Endothelial cell of umbilical vein (primary cell): ENCODE measurements at places on chromosomes 1 and 21. TPM values are rescaled to one million over a fixed set of nuclear protein-coding genes. Genes with fewer than 3 reads are reported as not detected.

DNA sequence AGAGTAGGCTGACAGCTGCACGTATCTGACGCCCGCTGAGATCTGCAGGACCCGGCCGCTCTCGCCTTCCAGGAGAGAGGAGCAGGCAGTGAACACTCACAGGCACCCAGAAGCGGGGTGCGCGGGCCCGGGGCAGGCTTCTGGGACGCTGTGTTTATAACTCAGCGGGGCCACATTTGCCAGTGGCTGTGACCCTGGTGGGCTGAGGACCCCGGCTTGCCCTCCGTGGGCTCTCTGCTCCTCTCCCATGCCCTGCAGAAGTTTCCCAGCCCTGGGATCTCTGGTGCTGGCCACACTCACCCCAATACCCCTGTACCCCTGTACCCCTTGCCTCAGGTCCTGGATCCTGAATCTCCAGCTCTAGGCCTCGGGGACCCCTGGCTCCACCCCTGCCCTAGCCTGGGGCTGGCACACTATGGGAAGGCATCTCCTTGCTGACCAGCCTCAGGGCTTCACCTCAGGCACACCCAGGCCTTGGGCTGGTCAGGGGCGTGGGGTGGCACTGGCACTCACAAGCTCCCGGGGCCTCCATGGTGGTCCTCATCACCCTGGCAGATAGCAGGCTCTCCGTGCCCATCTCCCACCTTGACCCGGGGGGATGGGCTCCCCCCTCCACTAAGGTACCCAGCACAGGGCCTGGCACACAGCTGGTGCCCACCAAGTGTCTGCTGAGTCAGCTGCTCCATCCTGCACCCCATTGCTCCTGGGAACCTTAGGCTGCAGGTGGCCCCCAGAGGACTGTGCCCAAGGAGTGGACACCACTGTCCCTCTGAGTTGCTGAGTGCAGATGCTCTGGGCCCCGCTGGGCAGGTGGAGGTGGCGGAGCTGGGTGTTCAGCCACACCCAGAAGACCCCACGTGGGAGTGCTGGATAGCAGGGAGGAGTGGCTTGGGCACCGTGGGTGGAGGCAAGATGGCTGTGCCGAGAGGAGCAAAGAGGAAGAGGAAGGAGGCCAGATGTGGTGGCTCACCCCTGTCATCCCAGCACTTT lies 32.4 kb downstream of the MORN1 start:
- DNase-seq, result no peak

DNA sequence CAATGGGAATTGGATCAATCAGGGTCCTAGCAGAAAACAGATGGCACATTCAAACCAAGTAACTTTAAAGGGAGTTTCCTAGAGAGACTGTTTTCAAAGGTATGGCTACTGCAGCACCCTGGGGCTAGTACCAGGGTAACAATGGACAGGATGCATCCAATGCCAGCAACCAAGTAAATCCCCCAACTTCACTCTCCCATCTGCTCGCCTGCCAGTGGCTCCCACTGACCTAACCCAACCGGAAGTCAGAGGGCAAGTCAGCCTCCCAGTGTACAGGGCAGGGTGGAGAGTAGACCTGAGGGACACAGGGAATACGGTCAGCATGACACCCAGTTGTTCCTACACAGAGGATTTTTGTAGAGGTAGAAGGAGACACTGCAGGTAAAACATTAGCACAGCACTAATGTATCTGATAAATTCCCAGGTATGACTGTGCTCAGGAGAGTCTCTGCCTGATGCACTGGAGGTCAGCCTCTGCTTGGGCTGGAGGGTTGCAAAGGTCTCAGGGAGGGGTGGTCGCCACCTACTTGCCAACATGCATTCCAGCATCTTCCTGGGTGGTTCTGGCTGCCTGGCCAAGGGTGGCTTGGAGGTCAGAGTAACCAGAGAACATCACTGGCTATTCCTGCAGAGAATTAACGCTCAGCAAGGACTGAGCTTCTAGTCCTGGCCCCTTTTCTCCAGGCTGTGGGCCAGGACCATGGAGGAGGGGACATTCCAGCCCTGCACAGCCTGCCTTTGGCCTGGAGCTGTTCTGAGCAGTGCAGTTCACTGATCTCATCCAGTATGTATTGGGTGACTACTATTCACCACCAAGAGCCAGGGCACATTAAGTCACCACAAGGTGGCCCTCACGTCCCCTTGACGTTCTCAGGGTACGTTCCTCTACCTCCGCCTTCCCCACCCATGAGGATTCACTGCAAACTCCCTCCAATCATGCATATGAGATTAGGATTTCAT lies 5.1 kb upstream of the GJA4 start:
- peak; percentile 53 for DNase-seq

DNA sequence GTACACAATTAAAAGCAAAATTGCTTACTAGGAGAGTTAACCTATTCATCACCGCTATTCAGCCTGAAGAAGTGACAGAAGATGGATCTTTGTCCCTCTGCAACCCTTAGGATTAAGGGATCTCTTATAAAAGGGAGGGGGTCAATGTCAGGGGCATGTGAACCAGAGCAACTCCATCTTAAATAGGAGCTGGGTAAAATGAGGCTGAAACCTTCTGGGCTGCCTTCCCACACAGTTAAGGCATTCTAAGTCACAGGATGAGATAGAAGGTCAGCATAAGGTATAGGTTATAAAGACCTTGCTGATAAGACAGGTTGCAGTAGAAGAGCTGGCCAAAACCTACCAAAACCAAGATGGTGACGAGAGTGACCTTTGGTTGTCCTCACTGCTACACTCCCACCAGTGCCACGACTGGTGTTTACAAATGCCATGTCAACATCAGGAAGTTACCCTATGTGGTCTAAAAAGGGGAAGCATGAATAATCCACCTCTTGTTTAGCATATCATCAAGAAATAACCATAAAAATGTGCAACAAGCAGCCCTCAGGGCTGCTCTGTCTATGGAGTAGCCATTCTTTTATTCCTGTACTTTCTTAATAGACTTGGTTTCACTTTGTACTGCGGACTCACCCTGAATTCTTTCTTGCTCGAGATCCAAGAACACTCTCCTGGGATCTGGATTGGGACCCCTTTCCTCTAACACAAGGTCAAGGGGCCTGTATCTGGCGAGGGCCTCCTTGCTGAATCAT lies 35.3 kb upstream of the NEK2 start:
- DNase-seq, result no peak

- DNase-seq, result no peak
These were observed 4.5 kb downstream of the TXNIP start for GRCh38 chr1:145991735-145992412.

- DNase-seq, result no peak
These were observed 869.9 kb downstream of the MRPL39 start for GRCh38 chr21:24737296-24737850.

GRCh38 chr1:117821774-117822482 lies 107.5 kb downstream of the GDAP2 start:
- DNase-seq, result peak; percentile 98

DNA sequence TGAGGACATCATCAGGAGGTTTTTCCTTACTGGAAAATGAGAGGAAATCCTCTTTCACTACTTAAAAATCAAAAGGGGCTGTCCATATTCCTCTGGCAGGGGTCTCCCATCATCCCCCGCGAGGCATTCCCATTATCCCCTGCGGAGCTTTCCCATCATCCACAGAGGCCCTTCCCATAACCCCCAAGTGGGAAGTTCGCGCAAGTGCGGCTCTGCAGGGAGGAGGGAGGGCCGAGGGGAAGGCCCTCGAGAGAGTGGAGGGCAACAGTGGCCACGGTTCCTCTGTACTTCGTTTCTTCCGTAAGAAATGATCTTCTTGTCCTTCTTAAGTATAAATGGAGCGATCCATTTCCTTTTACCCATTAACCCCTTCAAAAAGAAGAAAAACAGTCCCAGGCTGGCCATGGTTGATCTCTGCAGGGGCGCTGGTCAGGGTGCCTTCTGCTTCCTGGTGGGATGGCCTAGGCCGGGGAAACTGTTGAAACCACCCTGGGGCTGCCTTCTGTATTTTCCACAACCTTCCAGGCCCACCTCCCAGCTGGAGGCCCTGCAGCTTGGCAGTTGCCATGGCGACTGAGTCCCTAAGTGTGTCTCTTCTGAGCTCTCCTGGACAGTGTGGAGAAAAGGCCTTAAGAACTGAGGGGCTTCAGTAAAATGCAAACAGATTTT lies 3.6 kb upstream of the RSPH1 start:
- no peak for DNase-seq

DNA sequence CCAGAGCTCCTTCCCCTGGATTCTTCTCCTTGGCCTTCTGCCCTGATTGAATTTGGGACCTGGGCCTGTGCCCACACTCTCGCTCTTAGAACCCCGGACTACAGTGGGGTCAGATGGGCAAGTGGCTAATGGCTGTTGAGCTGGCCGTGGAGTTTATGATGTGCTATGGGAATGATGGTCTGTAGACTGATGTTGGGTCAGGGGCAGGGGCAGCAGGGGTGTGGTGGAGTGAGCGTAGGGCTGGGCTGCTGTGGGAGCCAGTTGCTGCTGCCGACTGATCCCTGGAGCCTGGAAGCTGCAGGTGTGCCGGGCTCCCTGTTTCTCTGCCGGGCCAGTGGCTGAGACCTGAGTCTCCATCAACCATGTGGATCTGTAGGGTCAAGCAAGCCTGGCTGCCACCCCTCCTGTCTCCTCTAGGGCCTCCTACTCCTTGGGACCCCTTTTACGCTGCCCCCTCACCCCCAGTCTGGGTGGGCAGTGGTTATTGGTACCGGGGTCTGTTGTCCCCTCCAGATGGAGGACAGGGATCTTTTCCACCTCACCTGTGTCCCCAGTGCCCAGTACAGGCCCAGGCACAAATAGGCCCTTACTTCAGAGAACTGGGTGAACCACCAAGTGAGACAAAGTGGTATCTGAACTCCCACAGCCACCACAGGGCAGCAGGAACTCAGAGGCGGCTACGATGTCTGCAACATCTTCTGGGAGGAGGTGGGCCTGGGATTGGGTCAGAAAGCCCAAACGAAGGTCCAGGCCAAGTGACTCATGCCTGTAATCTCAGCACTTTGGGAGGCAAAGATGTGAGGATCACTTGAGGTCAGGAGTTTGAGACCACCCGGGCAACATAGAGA lies 5.1 kb downstream of the PODN start:
- DNase-seq, result no peak

- DNase-seq, result no peak
These were observed 47.9 kb downstream of the NPHP4 start for GRCh38 chr1:5944154-5944842.

- no peak for DNase-seq
These were observed 27.7 kb downstream of the ERO1B start for GRCh38 chr1:236253918-236254637.

DNA sequence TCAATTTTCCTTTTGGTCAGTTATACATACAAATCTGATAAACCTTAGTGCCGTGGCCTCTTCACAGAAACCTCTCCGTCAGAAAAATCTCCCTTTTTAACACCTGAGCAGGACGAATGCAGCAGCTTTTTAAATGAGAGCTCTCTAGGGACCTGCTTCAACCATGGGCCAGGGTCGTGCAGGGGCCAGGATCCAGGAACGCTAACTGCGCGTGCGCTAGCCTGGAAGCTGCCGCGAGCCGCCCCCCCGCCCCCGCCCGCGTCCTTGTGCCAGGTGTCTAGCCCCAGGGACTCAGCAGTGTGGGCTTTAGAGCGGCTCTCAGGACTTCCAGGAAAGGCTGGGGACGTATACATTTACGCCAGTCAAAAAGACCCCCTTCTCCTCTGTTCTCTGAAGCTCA lies 136.8 kb upstream of the FMN2 start:
- DNase-seq, result no peak

DNA sequence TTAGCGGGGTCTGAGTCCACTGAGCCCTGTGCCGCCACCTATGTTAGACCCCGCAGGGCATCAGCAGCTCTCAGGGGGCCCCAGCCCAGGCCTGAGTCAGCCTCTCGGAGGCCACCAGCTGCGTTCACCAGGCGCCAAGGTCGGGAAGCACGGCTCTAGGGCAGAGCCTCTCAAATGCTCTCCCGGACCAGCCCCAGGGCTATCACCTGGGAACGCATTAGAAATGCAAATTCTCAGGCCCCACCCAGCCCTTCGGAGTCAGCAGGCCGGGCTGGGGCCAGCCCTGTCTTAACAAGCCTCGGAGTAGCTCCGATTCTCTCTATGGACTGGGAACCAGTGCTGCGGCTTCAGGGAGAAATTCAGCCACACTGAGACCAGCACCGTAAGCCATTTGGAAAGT lies 37.2 kb upstream of the TSPEAR start:
- no peak for DNase-seq

GRCh38 chr1:64248065-64248464 lies 44.6 kb downstream of the UBE2U start:
- no peak for DNase-seq

- no peak for DNase-seq
These were observed 90.0 kb upstream of the CAMK1G start for GRCh38 chr1:209493559-209493958.

GRCh38 chr1:101667761-101668160 lies 329.0 kb downstream of the OLFM3 start:
- DNase-seq, result no peak

DNA sequence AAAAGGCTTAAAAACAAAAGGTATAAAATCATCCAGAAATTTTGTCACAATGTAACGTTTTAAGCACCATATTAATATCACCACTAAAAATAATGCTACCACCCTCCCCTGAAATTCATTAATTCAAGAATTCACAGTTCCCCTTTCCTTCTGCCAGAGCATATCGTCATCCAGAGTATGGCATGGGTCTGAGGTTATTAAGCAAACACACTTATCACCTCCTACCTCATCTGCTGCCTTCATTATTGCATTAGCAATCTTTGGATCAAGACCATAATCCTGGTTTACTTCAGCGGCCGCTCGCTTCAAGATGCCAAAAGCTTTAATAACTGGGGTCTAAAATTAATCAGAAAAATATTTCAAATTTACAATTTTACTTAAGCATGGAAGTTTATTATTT lies 6.2 kb downstream of the FH start:
- DNase-seq, result no peak

- DNase-seq, result no peak
These were observed 144.3 kb downstream of the CD247 start for GRCh38 chr1:167373986-167374385.

DNA sequence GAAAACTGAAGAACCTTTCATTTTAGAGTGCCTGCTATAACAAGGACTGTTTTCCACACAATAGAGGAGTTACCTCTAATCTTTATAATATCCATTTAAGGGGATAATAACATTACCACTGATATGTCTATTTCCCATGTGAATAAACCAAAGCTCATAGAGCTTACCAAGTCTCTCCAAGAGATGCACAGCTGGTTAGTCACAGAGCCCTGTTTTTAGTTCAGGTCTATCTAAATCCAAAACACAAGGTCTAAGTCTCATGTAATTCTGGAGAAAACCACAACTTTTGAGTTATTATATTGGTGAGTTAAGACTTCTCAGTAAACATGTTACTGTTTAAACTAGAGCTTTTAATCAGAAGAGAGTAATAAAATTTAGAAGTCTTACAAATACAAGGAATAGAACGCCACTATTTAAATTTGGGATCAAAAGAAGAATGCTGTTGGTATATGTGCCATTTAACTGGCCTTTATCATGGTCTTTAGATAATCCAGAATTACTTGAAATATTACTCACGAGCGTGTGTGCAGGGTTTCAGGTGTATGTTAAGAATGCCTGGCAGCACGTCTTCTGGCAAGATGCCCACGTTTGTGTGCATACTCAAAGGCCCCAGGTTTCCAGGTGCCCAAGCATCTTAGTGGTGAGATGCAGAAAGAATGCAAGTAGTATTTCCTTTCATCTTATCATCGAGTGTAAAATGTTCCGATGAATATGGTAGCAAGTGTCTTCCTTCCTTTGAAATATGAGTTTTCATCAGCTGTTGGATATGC lies 190.6 kb downstream of the FMN2 start:
- DNase-seq, result no peak

Gene TSTD1
- 39.1 and 51.6 TPM in 2 replicates for polyA plus RNA-seq

Gene TESK2
- 2.3 and 2.6 TPM in 2 replicates for polyA plus RNA-seq

Gene RASSF5
- 0.19 and 0.23 TPM in 2 replicates for polyA plus RNA-seq

Gene PFKFB2
- 0.70 and 0.78 TPM in 2 replicates for polyA plus RNA-seq

Gene L1TD1
- 0.01 TPM in 1 of 2 replicates, not detected in the other for polyA plus RNA-seq

Gene ACTA1
- 0.24 and 0.33 TPM in 2 replicates for polyA plus RNA-seq

Gene PAQR6
- polyA plus RNA-seq, result 1.3 and 1.6 TPM in 2 replicates

Gene SLAMF8
- polyA plus RNA-seq, result not detected in 2 replicates

Gene MROH9
- polyA plus RNA-seq, result not detected in 2 replicates

Gene DNAJC11
- polyA plus RNA-seq, result 30.2 and 31.1 TPM in 2 replicates
